ENCODE measurements at places on chromosomes 11 and 22.

GRCh38 chr11:111691741-111692140 lies 74.4 kb downstream of the PPP2R1B start:
- no peak for DNase-seq

- no peak for DNase-seq
Observed at GRCh38 chr22:27865496-27865895, 53.6 kb downstream of the PITPNB start.

DNA sequence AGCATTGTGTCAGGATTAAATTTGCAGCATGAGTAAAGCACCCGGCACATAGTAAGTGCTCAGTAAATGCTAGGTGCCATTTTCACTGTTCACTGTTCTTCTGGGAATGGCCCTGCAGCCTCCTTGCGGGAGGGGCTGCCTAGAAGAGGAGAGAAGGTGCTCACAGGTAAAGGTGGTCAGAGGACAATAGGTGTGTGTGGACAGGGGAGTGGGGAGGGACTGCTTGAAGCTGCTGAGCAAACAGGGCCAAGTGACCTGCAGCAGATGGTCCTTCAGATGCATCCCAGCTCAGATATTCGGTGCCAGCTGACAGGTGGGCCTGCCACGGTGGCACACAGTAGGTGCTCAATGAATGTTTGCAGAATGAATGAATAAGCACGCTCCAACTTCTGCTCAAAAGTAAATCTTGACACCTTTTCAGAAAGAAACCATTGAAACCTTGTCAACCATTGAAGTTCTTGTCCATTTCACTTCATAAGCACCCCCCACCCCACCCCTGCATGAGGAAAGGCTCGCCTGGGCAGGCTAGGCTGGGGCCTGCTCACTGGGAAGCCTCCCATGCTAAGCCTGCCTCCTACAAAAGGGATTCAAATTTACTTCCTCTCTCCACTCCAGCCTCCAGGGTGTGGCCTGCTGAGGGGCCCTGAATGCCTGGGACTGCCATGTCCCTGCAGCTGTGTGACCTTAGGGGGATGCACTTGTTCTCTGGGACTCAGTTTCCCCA lies 1.6 kb downstream of the KIAA0930 start:
- no peak for DNase-seq

DNA sequence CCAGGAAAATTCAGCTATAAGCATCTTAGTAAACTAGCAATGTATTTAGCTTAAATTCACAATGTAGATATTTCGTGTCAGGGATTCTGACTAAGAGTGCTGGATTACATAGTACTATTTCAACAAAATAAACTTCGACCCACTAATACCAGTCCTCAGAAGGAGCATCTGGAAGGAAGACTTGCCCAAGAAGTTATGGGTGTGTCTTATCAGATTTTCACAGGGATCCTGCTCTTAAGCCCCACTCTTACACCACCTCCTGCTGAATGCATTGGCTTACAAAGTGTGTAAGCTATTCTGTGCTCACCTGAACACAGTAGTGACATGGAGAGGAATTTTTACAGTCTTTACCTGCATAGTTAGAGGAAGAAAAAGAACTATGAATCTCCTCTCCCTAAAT lies 35.4 kb upstream of the ANO5 start:
- DNase-seq: no peak

DNA sequence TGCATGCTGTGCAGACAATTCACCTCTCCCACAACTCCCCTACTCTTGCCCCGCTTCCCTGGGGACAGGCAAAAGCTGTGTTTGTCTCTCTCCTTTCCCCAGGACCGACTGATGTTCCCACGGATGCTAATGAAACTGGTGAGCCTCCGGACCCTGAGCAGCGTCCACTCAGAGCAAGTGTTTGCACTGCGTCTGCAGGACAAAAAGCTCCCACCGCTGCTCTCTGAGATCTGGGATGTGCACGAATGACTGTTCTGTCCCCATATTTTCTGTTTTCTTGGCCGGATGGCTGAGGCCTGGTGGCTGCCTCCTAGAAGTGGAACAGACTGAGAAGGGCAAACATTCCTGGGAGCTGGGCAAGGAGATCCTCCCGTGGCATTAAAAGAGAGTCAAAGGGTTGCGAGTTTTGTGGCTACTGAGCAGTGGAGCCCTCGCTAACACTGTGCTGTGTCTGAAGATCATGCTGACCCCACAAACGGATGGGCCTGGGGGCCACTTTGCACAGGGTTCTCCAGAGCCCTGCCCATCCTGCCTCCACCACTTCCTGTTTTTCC lies 1.4 kb upstream of the MADD start:
- DNase-seq: no peak

- no peak for DNase-seq
Observed at GRCh38 chr11:112539741-112540140, 279.1 kb upstream of the PLET1 start.

Measured in astrocyte of the spinal cord (primary cell).